ENCODE measurements at places on chromosomes 12 and 14. TPM values are rescaled to one million over a fixed set of nuclear protein-coding genes. Genes with fewer than 3 reads are reported as not detected.
A peak's percentile ranks its signal among the peaks of the same experiment; 100 is the strongest.

- no peaks in the 10 kb centered on the region for H3K27me3 ChIP-seq
- no peak overlapping the region for H3K4me3 ChIP-seq
- H3K36me3 ChIP-seq: peaks cover 6% of the 10 kb centered on the region
- no peaks in the 10 kb centered on the region for H3K4me1 ChIP-seq
Observed at GRCh38 chr12:53064613-53065436, 14.4 kb downstream of the SPRYD3 start.

- no peaks in the 10 kb centered on the region for H3K4me1 ChIP-seq
- no peaks in the 10 kb centered on the region for H3K36me3 ChIP-seq
- H3K4me3 ChIP-seq: no peak overlapping the region
- no peaks in the 10 kb centered on the region for H3K27me3 ChIP-seq
- no peak for DNase-seq
Observed at GRCh38 chr12:28961948-28962384, 187.1 kb upstream of the FAR2 start.

- H3K4me3 ChIP-seq: no peak overlapping the region
- H3K4me1 ChIP-seq: peaks cover 6% of the 10 kb centered on the region
- DNase-seq: no peak
- no peaks in the 10 kb centered on the region for H3K27me3 ChIP-seq
- H3K36me3 ChIP-seq: no peaks in the 10 kb centered on the region
Observed at GRCh38 chr12:117850048-117850447, 118.7 kb downstream of the KSR2 start.

GRCh38 chr12:93102744-93103143 lies 173.6 kb upstream of the EEA1 start:
- H3K4me3 ChIP-seq: no peak overlapping the region
- no peaks in the 10 kb centered on the region for H3K27me3 ChIP-seq
- H3K27ac ChIP-seq: no peak overlapping the region
- no peak for DNase-seq
- no peaks in the 10 kb centered on the region for H3K36me3 ChIP-seq

Gene CLEC4A
- 0.79 TPM for polyA plus RNA-seq

- peaks cover 3% of the 10 kb centered on the region for H3K27me3 ChIP-seq
- H3K36me3 ChIP-seq: no peaks in the 10 kb centered on the region
Observed at GRCh38 chr12:95553197-95553943, 2.1 kb upstream of the USP44 start.

DNA sequence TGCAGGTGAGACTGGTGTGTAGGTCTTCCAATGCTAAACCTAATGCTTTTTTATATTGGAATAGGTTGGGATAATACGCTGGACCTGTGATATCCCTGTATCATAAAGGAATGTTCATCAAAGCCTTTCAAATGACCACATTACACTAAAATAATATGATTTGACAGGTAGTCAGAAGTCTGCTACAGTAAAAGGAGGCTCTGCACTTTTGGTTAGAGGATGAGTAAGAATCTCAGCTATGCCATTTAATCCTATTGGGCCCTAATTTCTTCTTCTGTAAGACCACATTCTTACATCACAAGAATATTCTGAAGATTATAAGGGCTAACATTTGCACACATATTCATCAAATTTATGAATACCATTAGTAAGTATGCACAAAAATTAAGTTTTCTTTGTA lies 250.5 kb upstream of the FLRT2 start:
- no peaks in the 10 kb centered on the region for H3K36me3 ChIP-seq
- H3K27me3 ChIP-seq: no peaks in the 10 kb centered on the region
- no peak for DNase-seq
- no peak overlapping the region for H3K4me3 ChIP-seq

- H3K36me3 ChIP-seq: no peaks in the 10 kb centered on the region
- H3K27me3 ChIP-seq: no peaks in the 10 kb centered on the region
- H3K4me1 ChIP-seq: no peaks in the 10 kb centered on the region
- DNase-seq: no peak
Observed at GRCh38 chr12:60494244-60494643, 898.4 kb downstream of the SLC16A7 start.

Gene CCDC197
- polyA plus RNA-seq: not detected

Gene ALX1
- not detected for polyA plus RNA-seq

Gene CLEC7A
- polyA plus RNA-seq: 0.06 TPM

- no peaks in the 10 kb centered on the region for H3K36me3 ChIP-seq
- no peaks in the 10 kb centered on the region for H3K27me3 ChIP-seq
- peaks cover 11% of the 10 kb centered on the region for H3K4me1 ChIP-seq
- peak overlapping the region; percentile 39 for H3K27ac ChIP-seq
- peak; percentile 57 for DNase-seq
Observed at GRCh38 chr12:46071769-46072624, 81.6 kb upstream of the SCAF11 start.

DNA sequence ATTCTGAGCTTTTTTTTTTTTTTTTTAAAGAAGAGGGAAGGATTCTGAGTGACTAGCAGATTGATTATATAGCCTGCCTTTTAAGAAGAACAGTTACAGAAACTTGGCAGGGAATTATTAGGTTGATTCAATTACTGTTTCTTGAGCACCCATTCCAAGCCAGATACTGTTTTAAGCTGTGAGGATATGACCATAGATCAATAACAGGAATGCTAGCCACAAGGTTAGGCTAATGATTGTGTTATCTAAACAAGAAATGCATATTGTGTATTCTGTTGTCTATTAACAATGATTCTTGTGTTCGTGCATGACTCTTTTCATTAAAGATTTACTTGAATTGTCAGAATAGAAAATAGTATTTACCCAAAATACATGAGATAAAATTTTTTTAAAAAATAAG lies 67.1 kb downstream of the PRORP start:
- no peaks in the 10 kb centered on the region for H3K36me3 ChIP-seq
- H3K27ac ChIP-seq: no peak overlapping the region
- peaks cover 6% of the 10 kb centered on the region for H3K4me1 ChIP-seq
- H3K4me3 ChIP-seq: no peak overlapping the region
- no peaks in the 10 kb centered on the region for H3K27me3 ChIP-seq

Gene PPP1R36
- not detected for polyA plus RNA-seq

- no peaks in the 10 kb centered on the region for H3K27me3 ChIP-seq
- H3K4me1 ChIP-seq: peaks cover 4% of the 10 kb centered on the region
Observed at GRCh38 chr14:32622742-32623141, 293.6 kb downstream of the AKAP6 start.

GRCh38 chr14:99475660-99476059 lies 5.0 kb downstream of the SETD3 start:
- H3K4me1 ChIP-seq: peaks cover 4% of the 10 kb centered on the region
- no peak for DNase-seq
- H3K27me3 ChIP-seq: no peaks in the 10 kb centered on the region
- no peak overlapping the region for H3K4me3 ChIP-seq
- H3K36me3 ChIP-seq: no peaks in the 10 kb centered on the region

GRCh38 chr14:100783630-100784370 lies 42.1 kb upstream of the MEG3 start:
- H3K4me3 ChIP-seq: no peak overlapping the region
- H3K4me1 ChIP-seq: no peaks in the 10 kb centered on the region
- peaks cover 2% of the 10 kb centered on the region for H3K27me3 ChIP-seq
- no peak for DNase-seq

Gene CCDC77
- 18.2 TPM for polyA plus RNA-seq

Gene SLC15A4
- polyA plus RNA-seq: 12.7 TPM

Gene FGF6
- not detected for polyA plus RNA-seq

GRCh38 chr14:25699981-25700380 lies 650.0 kb upstream of the STXBP6 start:
- H3K36me3 ChIP-seq: no peaks in the 10 kb centered on the region
- DNase-seq: no peak
- H3K4me1 ChIP-seq: no peaks in the 10 kb centered on the region
- no peak overlapping the region for H3K4me3 ChIP-seq
- no peak overlapping the region for H3K27ac ChIP-seq

Gene CLEC1A
- not detected for polyA plus RNA-seq

Gene GRIN2B
- polyA plus RNA-seq: not detected

Gene ACOT4
- 2.8 TPM for polyA plus RNA-seq

DNA sequence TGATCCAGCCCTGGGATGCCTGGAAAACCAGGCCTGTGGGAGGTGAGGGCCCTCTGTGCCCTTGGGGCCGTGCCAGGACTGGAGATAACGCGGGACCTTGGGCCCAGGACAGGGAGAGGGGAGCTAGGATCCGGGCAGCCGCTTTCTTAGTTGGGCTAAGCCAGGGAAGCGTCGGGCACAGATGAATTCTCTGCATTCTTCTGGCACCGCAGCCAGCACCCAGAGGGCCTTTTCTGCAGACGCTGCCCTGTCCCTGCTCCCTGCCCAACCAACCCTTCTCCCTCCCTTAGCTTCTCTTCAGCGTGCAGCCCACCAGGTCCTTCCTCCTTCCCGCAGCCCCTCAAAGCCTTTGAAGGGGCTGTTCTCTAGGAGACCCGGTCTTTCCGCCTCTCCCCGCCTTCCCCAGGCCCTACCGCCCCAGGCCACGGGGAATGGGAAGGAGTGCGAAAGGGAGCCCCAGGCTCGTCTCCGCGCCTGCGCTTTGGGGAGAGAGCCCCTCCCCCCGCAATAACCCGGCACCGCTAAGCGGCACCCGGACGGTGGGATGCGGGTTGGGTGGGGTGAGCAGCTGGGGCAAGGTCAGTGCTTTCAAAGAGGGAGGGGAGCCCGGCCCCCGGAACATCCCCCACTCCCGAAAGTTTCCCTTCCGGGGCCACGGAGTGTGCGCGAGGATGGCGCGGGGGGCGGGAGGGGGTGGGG lies 663 bp downstream of the NCKAP5L start:
- peak overlapping the region; percentile 99 for H3K4me3 ChIP-seq
- H3K36me3 ChIP-seq: no peaks in the 10 kb centered on the region
- no peak for DNase-seq
- H3K27ac ChIP-seq: peak overlapping the region; percentile 51

DNA sequence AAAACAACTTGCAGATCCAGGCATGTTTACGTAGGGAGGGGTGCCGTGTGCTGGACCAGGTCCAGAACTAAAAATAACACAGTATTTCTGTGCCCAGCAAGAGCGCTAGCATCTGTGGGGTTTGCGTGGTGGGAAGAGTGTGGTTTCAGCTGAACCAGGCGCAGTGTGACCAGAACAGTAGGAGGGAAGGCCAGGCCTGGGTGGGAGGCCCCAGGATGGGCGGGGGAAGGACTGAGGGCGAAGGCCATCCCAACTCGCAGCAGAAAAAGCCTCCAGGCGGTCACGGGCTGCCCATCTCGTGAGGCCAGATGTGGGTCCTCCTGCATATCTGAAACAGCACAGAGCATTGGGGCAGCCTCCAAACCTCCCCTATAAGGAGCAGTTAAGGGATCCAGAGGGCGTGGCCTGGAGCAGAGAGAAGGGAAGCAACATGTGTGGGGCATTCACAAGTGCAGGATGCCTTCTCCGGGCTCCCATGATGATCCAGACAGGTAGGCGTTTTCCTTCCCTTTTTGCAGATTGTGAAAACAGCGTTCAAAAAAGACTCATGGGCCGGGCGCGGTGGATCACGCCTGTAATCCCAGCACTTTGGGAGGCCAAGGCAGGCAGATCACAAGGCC lies 17.8 kb upstream of the CD9 start:
- peaks cover 12% of the 10 kb centered on the region for H3K4me1 ChIP-seq
- peaks cover 5% of the 10 kb centered on the region for H3K27me3 ChIP-seq
- H3K4me3 ChIP-seq: no peak overlapping the region

GRCh38 chr14:100434911-100435438 lies 111.8 kb downstream of the SLC25A47 start:
- no peaks in the 10 kb centered on the region for H3K36me3 ChIP-seq
- H3K4me1 ChIP-seq: peaks cover 13% of the 10 kb centered on the region
- no peak overlapping the region for H3K27ac ChIP-seq
- no peak for DNase-seq
- H3K27me3 ChIP-seq: no peaks in the 10 kb centered on the region

Gene PZP
- polyA plus RNA-seq: not detected

DNA sequence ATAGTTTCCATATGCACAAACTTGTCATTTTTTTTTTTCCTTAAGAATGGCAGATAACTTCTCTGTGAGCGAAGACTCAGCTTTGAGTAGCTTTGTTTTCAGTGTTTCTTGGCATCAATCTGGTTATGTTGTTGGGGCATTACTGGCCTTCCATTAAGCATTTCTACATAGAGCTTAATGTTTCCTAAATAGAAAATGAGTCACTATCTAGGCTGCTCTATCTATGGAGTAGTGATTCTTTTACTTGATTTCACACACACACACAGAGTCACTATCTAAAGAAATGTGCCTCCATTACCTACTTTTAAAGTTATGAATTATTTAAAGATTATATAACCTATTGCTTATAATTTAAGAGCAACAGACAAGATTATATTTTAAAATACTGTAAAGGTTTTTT lies 53.9 kb downstream of the TMEM260 start:
- no peak overlapping the region for H3K4me3 ChIP-seq
- peaks cover 26% of the 10 kb centered on the region for H3K36me3 ChIP-seq
- no peaks in the 10 kb centered on the region for H3K4me1 ChIP-seq
- no peak overlapping the region for H3K27ac ChIP-seq
- no peak for DNase-seq

DNA sequence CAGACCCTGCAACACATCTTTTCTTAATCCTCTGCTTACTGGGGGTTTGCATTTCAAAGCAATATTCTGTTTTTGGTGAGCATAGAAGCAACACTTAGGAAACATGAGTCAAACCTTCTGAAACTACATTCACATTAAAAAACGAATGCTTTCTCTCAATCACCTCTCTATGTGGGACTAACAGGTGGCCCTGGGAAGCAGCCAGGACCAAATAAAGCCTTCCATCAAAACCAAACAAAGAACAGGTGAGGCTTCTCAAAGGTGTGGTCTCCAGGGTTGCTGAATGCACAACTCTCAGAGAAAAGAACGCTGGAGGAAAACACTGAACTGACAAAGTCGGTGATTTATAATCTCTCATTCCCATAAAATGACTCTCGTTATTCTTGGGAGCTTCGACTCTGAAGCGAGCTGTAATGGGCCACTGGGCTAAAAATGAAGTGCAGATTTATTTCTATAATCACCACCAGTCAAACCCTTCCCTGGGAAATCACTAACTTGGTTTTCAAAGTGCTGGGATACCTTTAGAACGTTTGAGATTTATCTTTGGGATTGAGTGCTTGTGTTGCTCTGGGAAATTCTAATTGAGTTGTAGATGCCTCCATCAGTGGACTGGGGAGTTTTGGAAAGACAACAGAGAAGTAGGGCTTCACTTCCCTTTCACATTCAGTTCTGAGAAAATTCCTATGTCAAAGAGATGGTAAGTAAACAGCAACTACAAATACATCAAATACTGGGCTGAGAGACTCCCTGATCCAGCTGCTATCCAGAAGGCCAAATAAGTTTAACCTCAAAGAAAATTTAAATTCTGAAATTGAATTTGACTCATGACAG lies 262.0 kb upstream of the TMPO start:
- no peaks in the 10 kb centered on the region for H3K4me1 ChIP-seq
- H3K4me3 ChIP-seq: no peak overlapping the region
- H3K36me3 ChIP-seq: no peaks in the 10 kb centered on the region
- no peaks in the 10 kb centered on the region for H3K27me3 ChIP-seq
- no peak overlapping the region for H3K27ac ChIP-seq

GRCh38 chr14:23405096-23405495 lies 3.0 kb downstream of the MYH6 start:
- no peaks in the 10 kb centered on the region for H3K36me3 ChIP-seq
- no peak overlapping the region for H3K27ac ChIP-seq
- no peak overlapping the region for H3K4me3 ChIP-seq
- DNase-seq: no peak

Gene ADAM20
- not detected for polyA plus RNA-seq

Gene ALDH1L2
- 10.6 TPM for polyA plus RNA-seq

DNA sequence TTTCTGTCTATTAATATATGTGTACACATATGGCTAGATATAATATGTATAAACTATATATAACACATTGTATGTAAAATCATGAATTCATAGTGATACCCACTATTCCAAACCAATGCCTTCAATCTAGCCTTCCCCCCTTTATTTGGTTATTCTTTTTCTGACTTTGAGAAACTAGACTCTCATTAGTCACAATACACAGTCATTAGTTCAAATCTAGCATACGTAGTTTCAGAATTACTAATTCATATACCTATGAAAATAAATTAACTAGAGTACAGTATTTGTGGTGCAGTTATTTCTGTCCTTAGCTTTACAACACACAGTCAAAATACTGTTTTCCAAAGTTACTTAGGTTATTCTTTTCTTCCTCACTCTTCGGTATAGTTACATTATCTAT lies 268.2 kb downstream of the DPF3 start:
- H3K36me3 ChIP-seq: no peaks in the 10 kb centered on the region
- H3K4me1 ChIP-seq: no peaks in the 10 kb centered on the region
- DNase-seq: peak; percentile 41
- H3K27ac ChIP-seq: no peak overlapping the region
- H3K4me3 ChIP-seq: no peak overlapping the region
